ENCODE measurements at places on chromosomes 3 and 15. TPM values are rescaled to one million over a fixed set of nuclear protein-coding genes. Genes with fewer than 3 reads are reported as not detected.

DNA sequence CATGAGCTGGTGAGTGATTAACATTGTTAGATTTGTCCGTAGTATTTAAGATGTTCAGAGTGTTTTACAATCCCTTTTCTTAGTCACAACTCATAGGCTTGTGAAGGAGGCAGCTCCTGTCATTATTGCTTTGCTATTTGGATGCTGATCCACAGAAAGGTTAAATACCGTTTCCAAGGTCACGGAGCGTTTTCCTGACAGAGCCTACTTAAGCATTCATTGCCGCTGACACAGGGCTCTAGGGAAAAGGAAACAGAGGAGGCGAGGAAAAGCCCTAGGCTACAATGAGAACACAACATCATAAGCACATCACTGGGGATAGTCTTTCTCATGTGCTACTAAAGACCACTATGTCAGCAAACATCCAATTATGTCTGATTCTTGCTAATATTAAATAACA lies 38.5 kb upstream of the CPB1 start:
- DNase-seq: no peak

- DNase-seq: no peak
Observed at GRCh38 chr15:75745305-75745704, 32.7 kb upstream of the CSPG4 start.

DNA sequence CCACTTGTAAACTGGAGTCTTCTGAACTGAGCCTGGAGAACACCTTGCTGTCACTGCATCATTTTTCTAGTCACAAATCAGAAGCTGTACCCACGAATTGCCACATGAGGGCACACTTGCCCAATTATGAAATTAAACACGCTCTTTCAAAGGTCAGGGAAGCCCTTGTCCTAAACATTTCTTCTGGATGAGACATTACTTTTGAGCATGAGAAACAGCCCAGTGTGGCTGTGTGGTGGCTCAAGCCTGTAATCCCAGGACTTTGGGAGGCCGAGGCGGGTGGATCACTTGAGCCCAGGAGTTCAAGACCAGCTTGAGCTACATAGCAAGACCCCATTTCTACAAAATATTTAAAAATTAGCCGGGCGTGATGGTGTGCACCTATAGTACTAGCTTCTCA lies 27.5 kb upstream of the CFAP161 start:
- no peak for DNase-seq

GRCh38 chr3:140206196-140207040 lies 271.4 kb downstream of the CLSTN2 start:
- DNase-seq: no peak

- no peak for DNase-seq
Observed at GRCh38 chr3:56655709-56656108, 27.4 kb downstream of the TASOR start.

- DNase-seq: no peak
Observed at GRCh38 chr15:47725906-47726305, 8.6 kb downstream of the SEMA6D start.

DNA sequence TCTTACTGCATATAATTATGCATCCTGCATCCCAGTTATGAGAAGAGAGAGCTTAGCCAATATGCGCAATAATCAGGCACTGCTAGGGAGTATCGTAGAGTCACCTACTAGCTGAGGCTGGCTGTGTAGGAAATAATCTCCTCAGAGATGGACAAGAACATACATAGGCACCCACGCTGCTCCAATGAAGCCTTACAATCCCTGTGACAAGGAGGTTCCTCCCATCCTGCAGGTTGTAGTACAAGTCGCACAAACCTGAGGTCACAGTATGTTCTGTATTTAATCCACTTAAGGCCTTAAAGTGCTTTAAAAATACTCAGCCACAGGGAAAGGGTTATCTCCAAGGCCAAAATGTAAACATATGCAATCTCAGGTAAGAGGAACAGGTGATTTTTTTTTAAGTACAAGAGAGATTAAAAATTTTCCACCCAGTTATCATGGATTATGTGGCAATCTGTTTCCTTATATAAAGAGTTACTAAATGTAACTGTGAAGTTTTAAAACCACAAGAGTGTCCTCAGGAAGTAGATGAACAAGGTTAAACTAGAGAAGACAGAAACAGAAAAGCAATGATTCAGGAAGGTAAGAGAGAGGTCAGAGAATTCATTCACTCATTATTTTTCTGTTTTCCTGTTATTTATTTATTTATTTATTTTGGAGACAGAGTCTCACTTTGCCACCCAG lies 7.5 kb upstream of the COLQ start:
- no peak for DNase-seq

GRCh38 chr3:184166671-184167070 lies 8.0 kb upstream of the AP2M1 start:
- DNase-seq: no peak

GRCh38 chr15:78880242-78880533 lies 7.5 kb downstream of the MORF4L1 start:
- no peak for DNase-seq

DNA sequence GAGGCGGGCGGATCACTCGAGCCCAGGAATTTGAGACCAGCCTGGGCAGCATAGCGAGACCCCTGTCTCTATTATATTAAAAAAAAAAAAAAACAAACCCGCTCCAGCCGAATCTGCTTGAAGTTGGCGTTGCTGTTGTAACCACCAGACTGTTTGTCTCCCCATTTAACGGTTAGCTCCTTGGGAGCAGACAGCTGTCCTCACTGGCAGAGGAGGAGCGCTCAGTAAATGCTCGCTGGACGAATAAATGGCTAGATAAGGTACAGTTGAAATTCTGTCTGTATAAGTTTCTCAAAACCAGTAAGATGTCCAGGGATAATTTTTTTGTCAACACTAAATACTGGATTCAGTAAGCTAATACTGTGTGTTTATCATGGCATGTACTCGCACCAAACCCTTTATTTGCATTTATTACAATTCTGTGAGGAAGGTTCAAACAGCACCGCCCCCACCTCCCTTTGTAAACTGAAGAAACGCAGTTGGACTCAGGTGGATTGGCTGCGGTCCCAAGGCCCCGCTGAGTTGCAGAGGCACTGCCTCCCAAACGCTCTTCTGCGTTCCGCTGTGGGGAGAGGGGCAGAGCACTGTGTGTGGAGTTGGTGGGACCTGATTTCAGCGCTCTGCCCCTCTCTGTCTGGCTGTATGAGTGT lies 1.1 kb downstream of the RCCD1 start:
- DNase-seq: no peak

DNA sequence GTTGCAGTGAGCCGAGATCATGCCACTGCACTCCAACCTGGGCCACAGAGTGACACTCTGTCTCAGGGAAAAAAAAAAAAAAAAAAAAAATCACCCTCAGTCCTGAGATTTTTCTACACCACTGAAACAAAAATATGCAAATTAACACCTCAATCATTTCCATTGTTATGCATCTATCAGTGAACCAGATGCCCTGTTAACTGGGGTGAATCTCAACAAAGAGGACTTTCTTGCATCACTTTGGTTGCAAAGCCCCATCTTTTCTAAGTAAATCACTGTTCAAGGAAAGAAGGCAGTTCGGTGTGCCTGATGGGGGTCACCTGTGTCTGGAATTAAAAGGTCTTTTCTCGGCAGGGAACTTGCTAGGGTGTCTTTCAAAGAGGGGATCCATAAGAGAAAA lies 421.6 kb downstream of the EPHB1 start:
- no peak for DNase-seq

DNA sequence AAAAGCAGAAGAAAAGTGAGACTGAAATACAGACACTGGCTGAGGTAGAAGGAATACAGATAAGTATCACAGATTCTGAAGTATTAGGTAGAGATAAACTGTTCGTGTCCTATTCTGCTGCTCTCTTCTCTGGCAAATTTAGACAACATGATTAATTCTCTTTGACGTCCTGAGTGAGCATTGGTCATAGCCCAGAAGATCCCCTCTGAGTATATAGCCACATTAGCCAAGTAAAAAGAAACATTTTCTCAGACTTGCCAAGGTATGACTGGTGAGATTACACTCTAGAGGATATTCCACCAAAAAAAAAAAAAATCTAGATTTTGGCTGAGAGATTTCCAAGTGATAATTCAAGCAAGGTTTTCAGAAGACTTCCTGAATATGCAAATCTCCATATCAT lies 111.4 kb upstream of the ALCAM start:
- DNase-seq: no peak

- no peak for DNase-seq
Observed at GRCh38 chr3:141080431-141080830, 29.3 kb downstream of the SPSB4 start.

- no peak for DNase-seq
Observed at GRCh38 chr15:85154061-85154460, 172.4 kb downstream of the PDE8A start.

GRCh38 chr3:187550446-187550845 lies 119.7 kb downstream of the SST start:
- DNase-seq: no peak

DNA sequence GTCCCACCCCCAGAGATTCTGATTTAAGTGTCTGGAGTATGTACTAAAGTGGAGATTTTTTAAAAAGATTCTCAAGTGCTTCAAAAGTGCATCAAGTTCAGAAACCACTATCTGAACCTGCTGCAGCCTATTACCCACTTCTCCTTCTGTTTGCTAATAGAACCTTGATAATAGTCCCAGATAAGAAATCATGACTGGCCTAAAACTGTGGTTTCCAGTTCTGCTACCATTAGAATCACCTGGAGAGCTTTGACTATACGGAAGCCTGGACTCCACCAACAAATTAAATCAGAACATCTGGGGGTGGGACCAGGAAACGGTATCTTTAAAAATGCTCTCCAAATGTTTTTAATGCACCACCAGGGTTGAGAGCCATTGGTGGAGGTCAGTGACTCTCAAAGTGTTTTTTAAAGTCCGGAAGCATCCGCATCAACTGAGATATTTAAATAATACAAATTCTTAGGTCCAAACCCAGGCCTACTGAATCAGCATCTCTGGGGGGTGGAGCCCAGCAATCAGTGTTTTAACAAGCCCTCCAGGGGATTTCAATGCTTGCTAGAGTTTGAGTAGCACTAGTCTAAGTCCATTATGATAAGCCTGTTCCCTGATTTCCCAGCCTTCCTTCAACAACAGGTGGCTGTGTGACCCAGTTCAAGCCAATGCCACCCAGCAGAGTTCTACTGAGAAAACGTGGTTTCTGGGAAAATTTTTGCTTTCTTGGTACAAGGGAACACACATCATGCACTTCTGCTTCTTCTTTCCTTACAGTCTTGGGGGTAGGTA lies 45.4 kb upstream of the TIPARP start:
- no peak for DNase-seq

DNA sequence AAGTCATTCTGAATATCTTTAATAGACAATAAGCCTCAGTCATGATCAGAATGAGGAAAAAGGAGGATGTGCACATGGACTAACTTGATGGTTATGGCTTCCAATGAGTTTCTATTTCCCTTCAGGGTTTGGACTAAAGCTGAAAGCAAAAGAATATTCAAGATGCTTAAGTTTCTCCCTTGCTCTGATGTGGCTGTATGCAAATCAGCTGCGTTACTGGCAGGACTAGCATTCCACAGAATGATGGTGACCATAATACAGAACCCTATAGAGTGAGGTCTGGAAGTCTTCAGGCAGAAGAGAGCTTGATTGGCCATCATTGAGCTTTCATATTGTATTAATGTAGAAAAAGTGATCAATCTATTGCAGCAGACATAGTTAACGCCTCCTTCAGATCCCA lies 466.0 kb downstream of the NLGN1 start:
- no peak for DNase-seq

- no peak for DNase-seq
Observed at GRCh38 chr15:76517910-76518309, 181.3 kb downstream of the ISL2 start.

GRCh38 chr3:67450153-67450552 lies 204.3 kb downstream of the SUCLG2 start:
- no peak for DNase-seq

GRCh38 chr3:195075199-195075940 lies 195.6 kb downstream of the XXYLT1 start:
- DNase-seq: peak; percentile 62

DNA sequence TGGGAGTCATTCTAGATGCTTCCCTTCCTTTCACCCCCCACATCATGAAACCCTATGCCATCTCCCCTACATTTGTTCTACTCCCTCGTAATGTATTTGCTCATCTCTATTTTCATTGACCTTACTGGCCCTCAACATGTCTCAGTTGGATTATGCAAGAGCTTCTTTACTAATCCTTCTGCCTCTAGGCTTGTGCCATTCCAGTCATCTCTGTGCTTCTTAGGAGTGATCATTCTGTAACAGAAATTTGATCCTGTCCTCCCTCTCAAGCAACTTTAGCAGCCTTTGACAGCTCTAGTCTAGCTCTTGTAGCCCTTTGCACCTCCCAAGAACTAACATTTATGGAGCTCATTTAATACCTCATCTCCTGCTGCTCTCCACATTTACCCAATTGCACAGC lies 64.7 kb downstream of the ISL2 start:
- no peak for DNase-seq

- DNase-seq: no peak
Observed at GRCh38 chr3:59979542-59979941, 929.7 kb upstream of the CFAP20DC start.

DNA sequence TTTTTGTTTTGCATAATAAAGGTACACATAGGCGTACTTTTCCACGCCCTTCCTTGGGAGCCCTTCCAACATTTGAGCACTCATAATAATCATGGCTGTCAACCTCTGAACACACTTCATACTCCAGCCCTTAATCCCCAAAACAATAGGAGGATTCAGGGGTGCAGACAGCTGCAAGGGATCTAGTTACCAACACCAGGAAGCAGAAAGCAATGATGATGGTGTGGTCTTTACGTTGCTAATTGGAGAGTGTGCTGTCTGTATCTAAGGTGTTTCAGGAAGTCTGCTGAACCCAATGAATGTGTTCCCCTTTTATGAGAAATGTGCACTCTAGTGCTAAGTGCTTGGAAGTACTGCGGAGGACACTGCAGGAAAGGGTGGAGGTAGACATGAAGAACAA lies 60.3 kb upstream of the PDZRN3 start:
- no peak for DNase-seq

- no peak for DNase-seq
Observed at GRCh38 chr3:123949641-123950040, 11.4 kb downstream of the CCDC14 start.

DNA sequence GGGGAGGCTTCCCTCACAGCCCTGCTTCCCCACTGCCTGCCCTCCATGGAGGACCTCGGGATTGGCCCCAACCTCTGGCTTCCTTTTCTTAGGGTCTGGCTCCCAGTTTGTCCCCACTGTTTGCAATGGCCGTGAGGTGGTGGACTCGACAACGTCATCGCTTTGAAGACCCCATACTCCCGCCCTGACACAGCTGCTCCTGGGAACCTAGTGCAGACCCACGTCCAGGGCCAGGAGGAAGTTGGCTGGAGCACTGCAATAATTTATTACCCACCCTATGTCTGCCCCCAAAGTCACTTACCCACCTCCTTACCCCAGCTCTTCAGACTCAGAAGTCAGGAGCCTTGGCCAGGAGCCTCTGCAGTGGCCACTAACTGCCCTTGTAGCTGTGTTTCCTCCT lies 11.1 kb downstream of the GRM2 start:
- no peak for DNase-seq

Gene ALDH1A3
- 9.9 TPM for total RNA-seq

Gene SLC27A2
- 0.96 TPM for total RNA-seq

Gene MINDY2
- total RNA-seq: 31.2 TPM

Gene TRANK1
- total RNA-seq: 38.5 TPM

Gene FSTL1
- total RNA-seq: 221 TPM

Gene TMC3
- total RNA-seq: not detected

Gene CACNA2D2
- total RNA-seq: 119 TPM

Gene CHRFAM7A
- 1.1 TPM for total RNA-seq

Gene GRIP2
- total RNA-seq: 0.52 TPM

Gene RNF13
- total RNA-seq: 136 TPM
